CD4-positive, alpha-beta T cell treated with Interleukin-17A for 4 hours (primary cell): ENCODE measurements at places on chromosomes 4 and X.

- peak; percentile 12 for DNase-seq
Observed at GRCh38 chr4:80266253-80266901, at the start of gene FGF5. Gene FGF5, plus strand, starts transcription at chr4:80266664. Its CDS starts 161 bp downstream, at chr4:80266825.

GRCh38 chr4:158131027-158131426 lies 41.8 kb downstream of the GASK1B start:
- DNase-seq, result no peak

GRCh38 chr4:9867751-9868425 lies 86.5 kb downstream of the DRD5 start:
- no peak for DNase-seq

GRCh38 chr4:72631296-72631695 lies 62.3 kb upstream of the ADAMTS3 start:
- DNase-seq, result no peak

DNA sequence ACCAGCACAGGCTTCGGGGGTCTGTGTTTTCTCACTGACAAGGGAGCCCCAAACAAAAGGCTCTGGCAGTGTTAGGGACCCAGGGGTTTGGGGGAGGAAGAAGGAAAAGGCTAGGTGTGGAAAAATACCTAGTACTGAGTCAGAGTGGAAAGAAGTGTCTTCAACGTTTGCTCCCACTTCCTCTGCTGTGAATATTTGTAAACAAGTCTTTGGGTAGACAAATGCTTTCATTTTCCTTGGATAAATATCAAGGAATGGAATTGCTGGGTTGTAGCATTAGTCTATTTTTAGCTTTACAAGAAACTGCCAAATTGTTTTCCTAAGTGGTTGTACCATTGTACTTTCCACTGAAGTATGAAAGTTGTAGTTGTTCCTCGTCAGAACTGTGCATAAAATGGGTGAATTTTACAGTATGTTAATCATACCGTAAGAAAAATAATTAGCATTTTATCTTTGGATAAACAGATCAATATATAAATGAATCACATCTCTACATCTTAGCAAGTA lies 17.4 kb downstream of the COL4A5 start:
- DNase-seq, result no peak

GRCh38 chrX:79556800-79557199 lies 189.7 kb upstream of the ITM2A start:
- DNase-seq, result no peak

DNA sequence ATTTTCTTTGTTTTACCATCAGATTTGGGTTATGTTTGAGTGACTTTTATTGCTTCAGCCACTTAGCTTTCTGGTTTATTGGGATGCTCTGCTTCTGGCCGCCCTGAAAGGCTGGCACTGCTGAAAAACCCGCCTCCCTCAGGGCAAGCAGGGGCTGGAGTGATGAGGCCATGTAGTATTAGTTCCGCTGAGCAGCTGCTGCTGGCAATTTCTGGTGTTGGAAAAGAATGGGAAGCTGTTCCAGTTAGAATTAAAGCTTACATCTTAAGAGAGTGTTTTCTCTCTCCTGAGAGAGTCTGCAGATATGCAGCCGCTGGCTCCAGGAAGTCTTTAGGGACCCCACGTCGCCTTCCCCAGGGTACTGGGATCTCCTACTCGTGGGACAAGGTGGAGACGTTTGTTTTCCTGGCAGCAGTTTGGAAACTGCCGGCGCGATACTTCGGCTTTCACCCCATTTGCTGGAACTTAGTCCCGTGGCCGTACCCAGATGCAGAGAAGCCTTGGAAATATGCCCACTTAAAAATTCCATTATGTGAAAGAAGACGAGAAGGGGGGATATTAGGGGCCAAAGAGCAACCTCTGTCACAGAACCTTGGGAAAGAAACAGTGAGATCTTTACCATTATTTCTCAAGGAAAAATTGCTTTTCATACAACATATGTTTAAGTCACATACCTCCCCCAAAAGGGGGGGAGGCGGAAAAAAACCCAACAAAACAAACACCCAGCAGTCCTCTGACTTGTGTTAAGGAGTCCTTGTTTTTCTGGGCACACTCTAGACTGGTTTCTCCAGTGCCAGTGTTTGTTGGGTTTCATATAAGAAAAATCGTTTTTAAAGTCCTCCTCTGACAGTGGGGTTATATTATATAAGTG lies 72.6 kb downstream of the TMEM131L start:
- no peak for DNase-seq

DNA sequence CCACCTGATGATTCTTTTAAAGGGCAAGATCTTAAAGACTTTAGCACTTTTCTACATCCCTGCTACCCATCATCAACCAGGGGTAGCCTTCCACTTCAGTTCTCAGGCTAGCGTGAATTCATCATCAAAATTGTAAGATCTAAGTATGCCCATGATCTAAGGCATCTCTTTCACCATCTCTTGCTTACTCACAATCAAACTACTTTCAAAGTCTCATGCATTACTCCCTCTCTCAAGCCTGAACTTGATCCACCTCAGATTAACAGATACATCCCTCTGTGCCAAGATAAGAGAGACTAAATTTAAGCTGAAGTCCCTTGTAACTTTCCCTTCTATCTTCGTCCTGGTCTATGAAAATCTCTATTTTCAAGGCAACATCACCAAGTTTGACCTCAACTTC lies 62.8 kb downstream of the DHX15 start:
- DNase-seq, result no peak

- no peak for DNase-seq
Observed at GRCh38 chrX:103586314-103586646, 965 bp downstream of the TCEAL4 start.

DNA sequence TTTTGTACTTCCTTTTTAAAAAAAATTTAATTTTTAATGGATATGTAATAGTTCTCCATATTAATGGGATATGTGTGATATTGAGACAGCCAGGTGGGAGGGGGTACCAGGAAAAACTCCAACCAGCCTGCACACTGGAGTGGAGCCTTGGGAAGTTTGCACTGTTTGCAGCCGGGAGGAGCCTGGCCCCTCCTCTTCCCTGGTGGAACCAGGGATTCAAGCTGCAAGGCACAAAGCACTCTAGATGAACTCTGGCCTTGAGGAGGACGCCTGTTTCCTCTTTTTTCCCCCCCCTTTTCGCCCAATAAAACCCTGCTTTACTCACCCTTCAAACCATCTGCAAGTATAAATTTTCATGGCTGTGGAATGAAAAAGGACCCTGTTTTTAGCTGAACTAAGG lies 48.2 kb upstream of the GC start:
- no peak for DNase-seq

- DNase-seq, result no peak
Observed at GRCh38 chr4:185566972-185567371, 31.7 kb upstream of the PDLIM3 start.

DNA sequence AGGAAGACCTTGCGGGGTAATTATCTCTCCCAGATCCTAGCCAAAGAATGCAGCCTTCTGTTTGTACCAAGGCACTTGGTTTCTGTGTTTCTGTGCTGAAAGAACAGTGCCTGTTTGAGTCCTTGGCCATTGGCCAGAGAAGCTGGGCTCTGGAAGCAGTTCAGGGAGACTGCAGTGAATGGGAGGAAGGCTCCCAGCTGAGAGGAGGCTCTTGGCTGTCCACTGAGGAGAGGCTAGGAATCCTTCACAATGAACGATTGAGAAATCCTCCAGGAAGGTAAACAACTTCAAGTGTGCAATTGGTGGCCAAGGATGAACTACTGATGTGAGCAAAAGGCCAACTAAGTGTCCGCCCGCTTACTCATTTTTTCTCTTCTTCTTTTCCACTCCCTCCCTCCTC lies 61.3 kb downstream of the HS3ST1 start:
- DNase-seq, result no peak

DNA sequence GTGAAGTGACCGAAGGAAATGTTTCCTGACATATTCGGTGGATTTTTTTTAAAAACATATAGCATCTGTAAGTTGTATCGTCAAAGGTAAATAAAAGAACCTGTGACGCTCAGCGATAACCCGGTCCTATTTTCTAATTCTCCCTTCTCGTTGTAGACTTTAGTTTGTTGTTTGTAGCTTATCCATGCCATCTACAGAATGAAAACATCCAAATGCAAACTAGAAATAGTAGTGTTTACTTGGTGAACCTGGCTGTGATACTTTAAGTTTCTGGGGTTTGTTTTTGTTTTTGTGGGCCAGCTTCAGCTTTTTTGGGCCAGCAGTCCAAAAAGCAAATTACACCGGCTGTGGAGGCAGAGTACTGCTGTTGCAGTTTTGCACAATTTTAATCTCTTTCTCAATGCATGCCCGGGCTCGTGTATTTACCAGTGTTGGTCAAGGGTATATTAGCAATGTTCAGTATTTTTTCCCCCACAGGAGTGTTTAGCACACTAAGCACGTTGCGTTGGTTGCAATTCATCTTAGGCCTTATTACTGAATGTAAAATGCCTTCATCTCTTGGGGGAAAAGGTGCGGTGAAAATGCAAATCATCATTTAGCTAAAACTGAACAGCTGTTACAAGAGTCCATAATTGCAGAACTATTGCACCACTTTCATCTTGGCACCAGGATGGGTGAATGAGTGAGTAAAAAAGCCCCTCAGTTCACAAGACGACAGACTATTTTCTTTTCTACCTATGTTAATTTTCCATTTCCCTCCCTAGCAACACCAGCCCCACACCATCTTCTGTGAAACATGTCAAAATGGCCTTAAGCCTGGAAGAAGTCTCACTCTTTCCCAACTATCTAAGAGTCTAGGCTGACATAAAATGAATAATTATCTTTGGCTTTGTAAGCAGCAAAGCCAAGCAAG lies 1.7 kb upstream of the CNOT6L start:
- peak; percentile 20 for DNase-seq

- DNase-seq, result no peak
Observed at GRCh38 chrX:21905953-21906352, 34.6 kb upstream of the SMS start.

GRCh38 chr4:151952137-151952536 lies 191.3 kb upstream of the GATB start:
- DNase-seq, result no peak
